ENCODE measurements at places on chromosomes 13 and 19. TPM values are rescaled to one million over a fixed set of nuclear protein-coding genes. Genes with fewer than 3 reads are reported as not detected.

GRCh38 chr13:110651271-110651670 lies 35.9 kb downstream of the NAXD start:
- no peak for DNase-seq

DNA sequence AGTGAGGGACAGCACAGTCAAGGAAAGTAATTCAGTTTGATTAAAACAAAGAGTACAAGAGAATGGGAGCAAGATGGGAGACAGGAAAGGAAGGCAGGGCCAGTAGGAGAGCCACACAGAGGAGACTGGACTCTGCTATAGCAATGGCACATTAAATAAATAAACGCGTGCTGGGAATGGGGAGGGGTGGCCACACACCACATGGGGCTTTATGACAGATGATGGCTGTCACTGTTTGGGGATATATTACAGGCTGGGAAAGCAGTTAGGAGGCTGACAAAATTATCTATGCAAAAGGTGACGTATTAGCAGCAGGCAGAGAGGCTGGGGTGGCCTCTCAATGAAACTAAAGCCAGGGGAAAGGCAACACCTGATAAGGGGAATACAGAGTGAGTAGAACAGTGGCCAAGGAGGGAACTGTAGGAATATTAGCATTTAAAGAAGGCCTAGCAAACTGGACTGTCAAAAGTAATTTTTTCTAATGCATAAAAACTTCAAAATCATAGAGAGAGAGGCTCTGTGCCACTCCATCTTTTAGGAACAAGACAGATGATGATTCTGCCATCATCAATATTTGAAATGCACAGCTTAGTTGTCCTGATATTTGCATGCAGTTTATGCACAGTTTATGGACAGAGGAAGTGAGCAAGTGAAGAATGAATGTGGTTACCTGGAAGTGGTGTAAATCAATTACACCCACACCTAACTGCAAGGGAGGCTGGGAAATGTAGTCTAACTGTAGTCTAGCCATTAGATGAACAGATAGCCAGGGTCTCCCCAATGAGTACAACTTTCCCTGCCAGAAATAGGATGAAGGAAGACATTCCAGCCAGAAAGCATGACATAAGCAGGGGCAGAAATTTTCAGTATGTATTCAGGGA lies 346.5 kb downstream of the FOXO1 start:
- no peak for DNase-seq

DNA sequence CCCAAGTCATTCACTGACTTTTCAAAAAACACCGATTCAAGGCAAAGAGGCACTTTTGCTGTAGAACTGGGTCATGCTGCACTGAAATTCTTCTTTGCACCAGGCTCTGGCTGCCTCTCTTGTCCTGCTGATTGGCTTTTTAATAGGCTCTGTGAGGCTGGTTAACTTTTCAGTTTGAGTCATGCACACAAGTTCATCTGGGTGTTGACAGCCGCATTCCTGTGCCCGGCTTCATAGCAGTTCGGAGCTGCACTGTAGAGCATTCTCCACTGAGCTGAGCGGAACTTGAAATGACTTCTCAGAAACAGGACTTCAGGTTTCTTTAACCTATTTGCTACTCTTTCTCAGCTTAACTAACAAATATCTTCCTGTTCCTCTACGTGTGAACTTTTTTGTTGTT lies 978.3 kb downstream of the UQCRFS1 start:
- peak; percentile 15 for DNase-seq

DNA sequence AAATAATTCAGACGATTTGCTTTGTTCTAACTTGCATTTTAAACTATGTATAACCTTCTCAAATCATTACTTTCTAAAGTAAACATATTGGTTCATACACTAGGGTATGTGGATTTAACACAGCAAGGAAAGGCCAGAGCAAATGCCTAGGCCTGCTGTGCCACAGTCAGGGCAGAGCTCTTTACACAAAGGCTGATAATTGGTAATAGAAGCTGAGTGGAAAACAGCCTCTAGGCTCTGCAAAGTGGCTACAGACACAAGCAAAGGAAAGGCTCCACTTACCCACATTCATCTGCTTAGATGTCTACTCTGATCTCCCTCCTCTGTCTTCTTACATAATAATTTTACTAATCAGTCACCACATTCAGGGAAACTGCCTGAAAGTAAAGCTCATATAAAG lies 382.9 kb downstream of the OLFM4 start:
- no peak for DNase-seq

DNA sequence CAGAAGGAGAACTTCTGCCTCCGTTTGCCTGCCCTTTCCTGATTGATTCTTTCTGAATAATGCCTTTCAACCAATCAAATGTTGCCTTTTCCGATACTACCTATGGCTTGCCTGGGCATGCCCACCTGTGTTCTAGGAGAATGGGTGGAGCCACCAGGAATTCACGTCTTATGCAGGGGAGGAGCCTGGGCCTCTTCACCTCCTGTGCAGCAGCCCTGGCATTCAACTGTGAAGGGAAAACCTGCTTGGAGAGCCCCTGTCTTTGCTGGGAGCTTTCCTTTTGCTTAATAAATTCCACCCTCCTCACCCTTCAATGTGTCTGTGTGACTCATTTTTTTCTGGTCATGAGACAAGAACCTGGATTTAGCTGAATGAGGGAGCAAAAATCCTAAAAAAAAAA lies 730.7 kb downstream of the UQCRFS1 start:
- no peak for DNase-seq

- DNase-seq: no peak
Observed at GRCh38 chr13:113945857-113946408, 27.9 kb downstream of the C13orf46 start.

- no peak for DNase-seq
Observed at GRCh38 chr13:113933901-113934300, 40.0 kb downstream of the C13orf46 start.

Gene CASP14
- 0.07 TPM for polyA plus RNA-seq

DNA sequence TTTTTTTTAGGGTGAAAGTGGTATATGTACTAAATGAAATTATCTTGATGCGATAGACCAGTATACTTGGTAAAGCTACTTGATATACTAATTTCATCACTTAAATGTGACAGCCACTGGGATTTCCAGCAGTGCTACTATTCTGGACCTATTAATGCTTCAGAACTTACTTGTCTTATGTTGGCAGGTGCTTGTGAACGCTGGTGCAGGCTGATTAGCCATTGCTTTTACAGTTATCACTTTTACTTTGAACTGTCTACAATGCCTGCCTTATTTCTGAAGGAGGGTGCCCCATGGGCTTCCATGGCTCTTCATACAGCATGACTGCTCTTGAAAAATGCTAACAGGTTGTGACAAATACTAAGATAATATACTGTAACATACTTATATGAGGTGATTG lies 294.7 kb downstream of the GPC6 start:
- no peak for DNase-seq

- no peak for DNase-seq
Observed at GRCh38 chr13:102907886-102908515, 62.2 kb downstream of the ERCC5 start.

Gene WDR88
- polyA plus RNA-seq: 0.87 TPM

Gene KRTDAP
- 0.70 TPM for polyA plus RNA-seq

DNA sequence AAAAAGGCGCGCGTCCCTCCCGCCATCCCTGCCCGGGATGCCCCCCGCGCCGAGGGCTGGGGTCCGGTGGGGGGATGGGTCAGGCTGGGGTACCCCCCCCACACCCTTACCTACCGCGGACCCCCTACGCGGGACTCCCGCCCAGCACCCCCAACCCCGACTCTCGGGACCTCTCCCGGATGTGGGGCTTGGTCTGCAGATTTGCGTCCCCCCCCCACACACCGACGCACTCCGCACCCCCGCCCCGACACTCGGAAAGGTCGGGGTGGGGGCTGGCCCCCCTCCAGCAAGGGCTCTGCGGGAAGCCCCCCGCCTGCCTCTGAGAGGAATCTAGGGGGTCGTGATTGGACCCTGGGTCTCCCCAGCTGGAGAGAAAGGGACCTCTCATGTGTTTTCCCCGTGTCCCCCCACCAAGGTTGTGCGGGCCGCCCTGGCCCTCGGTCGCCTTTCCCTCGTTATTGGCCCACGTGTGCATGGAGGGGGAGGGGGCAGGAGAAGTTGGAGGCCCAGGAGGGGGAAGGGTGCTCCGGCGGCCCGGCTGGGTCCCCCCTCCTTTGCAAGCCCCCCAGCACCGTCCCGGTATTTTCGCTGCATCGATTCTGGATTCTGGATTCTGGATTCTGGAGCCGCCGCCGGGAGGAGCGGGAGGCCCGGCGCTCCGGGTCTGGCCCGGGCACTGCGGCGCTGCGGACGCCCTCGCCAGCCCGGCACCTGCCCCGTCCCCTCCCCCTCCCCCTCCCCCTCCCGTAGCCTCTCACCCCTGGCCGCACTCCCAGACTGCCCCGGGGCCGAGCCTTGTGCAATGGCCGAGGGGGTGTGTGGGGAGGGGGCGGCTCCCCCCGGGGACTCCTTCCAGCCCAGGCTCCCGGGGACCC lies 607 bp downstream of the NFIC start:
- DNase-seq: no peak

- DNase-seq: no peak
Observed at GRCh38 chr13:23728807-23729206, 158.6 kb downstream of the TNFRSF19 start.

- no peak for DNase-seq
Observed at GRCh38 chr13:48656608-48657007, 2.9 kb downstream of the CYSLTR2 start.

GRCh38 chr13:114140131-114140905 lies 7.9 kb upstream of the RASA3 start:
- no peak for DNase-seq

DNA sequence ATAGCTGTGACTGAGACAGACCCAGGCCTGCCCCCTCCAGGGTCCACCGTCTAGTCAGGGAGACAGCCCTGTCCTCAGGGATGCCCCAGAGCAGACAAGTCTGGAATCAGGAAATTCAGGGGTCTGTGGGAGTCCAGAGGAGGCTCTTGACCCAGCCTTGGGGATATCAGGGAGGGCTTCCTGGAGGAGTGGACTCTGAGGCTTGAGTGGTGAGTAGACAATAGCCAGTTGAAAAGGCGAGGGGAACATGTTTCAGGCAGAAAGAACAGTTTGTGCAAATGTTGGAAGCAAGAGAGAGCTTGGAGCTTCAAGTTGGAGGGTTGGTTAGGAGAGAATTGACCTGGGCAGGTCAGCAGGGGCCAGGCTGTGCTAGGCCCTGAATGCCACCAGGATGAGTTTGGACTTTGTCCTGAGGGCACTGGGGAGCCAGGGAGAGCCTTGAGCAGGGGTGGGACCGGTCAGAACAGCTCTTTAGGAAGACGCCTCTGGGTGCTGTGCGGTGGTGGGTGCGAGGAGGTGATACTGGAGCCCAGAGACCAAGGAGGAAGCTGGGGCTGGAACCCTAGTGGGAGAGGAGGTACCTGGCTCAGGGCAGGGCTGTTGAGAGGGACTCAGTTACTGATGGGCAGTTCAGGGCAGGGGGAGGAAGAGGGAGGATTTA lies 2.7 kb downstream of the CCDC9 start:
- no peak for DNase-seq

Gene KLC3
- 3.0 TPM for polyA plus RNA-seq

Gene KASH5
- 0.10 TPM for polyA plus RNA-seq

Gene ADM5
- polyA plus RNA-seq: 1.3 TPM

GRCh38 chr13:114148521-114148855 lies 16.1 kb upstream of the RASA3 start:
- no peak for DNase-seq

- no peak for DNase-seq
Observed at GRCh38 chr19:40921005-40921897, 39.2 kb upstream of the CYP2A7 start.

- DNase-seq: no peak
Observed at GRCh38 chr13:50202485-50202884, 187.2 kb downstream of the KCNRG start.

DNA sequence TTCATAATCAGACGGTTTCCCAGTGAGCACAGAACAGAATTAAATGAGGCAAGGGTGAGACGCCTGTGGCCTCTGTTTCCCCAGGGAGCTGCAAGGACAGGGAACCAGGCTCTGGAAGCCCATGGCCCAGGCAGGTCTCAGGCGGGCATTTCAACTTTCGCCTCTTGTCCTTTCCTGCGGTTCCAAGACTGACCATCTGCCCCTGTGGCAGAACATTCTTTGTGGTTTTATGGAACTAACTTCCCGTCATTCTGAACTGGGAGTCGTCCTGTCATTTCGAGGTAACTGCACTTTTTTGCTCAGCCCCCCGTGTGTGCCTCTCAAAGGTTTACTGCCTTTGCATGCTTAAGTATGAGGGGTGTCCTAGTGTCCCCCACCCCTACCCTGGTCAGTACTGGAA lies 70.9 kb downstream of the KL start:
- DNase-seq: no peak

DNA sequence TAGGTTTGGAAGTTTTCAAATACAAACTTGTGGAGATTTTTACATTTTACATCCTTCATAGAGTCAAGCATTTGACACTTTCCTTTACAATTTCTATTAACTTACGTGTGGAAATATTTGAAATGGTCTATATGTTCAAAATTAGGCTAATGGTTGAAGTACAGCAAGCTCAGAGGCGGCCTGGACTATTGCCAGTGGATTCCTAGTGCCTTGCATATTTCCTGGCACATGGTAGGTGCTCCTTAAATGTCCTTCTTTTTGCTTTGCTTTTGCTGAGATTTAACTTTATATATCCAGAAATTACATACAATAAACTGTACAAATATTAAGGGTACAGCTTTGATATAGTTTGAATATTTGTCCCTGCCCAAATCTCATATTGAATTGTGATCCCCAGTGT lies 93.9 kb downstream of the UBL3 start:
- DNase-seq: no peak

DNA sequence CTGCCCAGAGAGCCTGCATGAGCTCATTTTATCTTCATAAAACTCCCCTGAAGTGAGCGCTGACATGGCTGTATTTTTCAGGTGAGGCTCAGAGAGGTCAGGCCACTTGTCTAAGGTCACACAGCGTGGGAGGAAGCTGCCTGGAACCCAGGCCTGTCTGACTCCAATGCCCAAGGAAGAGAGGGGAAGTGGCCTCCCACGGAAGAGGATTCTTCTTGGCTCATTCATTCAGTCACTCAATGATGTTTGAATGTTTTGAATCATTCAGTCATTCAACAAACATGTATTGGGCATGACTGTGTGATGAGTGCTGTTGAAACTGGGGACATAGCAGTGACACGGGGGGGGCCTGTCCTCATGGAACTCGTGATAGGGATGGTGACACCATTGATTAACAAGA lies 12.0 kb downstream of the ACTL9 start:
- no peak for DNase-seq

- peak; percentile 44 for DNase-seq
Observed at GRCh38 chr13:21060338-21061028, 903 bp downstream of the LATS2 start.

GRCh38 chr13:51437550-51438127 lies 15.2 kb downstream of the INTS6 start:
- no peak for DNase-seq

Data from renal pelvis (tissue), 12 donors.